ENCODE measurements at places on chromosomes 13 and 19.

GRCh38 chr19:926323-926588, 421 bp downstream of the ARID3A start:
- no peak for DNase-seq

- DNase-seq = peak; percentile 59
Observed at GRCh38 chr19:7196763-7197118, 97.5 kb downstream of the INSR start.

GRCh38 chr13:113598081-113598410, 13.5 kb downstream of the TFDP1 start:
- no peak for DNase-seq

GRCh38 chr19:30587869-30588268, 215.7 kb downstream of the ZNF536 start:
- DNase-seq = no peak

DNA sequence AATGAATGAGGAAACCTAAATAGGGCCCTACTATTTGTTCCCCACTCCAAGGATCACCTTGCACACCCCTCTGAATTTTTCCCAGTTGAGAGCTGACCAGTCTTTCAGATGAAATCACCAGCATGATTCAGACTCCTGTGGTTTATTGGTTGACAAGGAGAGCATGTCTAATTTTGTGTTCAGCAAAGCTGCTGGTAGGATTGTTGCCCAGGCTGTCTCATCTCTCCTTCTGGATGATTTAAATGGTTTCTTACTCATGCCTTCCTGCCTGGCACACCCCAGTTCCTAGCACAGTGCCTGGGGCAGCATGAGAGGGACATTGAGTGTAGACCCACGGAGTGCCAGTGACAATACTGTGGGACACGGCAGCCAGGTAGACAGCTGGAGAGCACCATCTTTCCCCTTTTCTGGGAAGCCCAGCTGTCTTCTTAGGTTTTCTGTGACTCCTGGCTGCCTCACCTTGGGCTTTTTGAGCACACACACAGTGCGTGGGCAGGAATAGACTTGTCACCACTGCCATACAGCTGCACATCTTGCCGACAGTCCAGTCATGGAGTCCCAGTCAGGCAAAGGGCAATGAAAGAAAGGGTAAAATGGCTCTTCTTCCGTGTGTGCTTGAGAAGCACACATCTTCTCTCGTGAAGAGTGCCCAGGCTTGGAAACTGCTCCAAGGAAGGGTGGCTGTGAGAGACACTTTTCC, 12.3 kb downstream of the FGF9 start:
- peak; percentile 89 for DNase-seq

Measured in fibroblast of lung (primary cell).